ENCODE measurements at places on chromosomes 6 and 20. TPM values are rescaled to one million over a fixed set of nuclear protein-coding genes. Genes with fewer than 3 reads are reported as not detected.

DNA sequence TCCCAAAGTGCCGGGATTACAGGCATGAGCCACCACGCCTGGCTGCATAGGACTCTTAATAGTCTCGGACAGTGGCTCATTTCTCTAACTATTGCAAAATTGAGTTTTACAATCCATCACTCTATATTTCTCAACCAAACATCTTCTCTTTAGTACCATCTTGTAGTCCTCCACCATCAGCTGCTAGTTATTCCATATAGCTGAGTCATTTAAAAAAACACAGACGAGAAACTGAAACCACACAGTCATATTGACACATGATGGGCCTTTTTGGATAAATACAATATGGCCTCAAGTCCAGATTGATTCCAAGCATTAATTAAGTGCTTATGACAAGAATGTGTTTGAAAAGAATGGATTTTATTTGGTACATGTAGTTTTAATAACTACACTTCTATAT, 599.1 kb downstream of the MEI4 start:
- no peak for DNase-seq
- H3K4me1 ChIP-seq, result peaks cover 7% of the 10 kb centered on the region
- H3K27me3 ChIP-seq, result no peaks in the 10 kb centered on the region
- no peak overlapping the region for H3K4me3 ChIP-seq
- no peaks in the 10 kb centered on the region for H3K36me3 ChIP-seq

DNA sequence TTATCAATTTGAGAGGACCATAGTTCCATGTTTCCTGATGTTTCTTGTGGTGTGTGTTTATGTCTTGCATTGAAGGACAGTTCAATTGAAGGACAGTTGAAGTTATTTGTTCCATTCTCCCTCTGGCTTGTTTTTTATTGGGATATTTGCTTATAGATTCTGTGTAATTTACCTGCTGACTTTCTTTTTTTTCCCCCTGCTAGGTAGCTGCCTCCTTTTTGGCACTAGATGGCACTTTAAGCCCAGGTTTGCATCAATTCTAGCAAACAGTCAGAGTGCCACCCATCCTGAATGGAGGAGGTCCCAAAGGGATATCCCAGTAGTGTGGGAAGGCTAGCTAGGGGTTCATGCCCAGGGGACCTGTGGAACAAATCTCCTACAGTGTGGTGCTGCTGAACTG, 78.1 kb downstream of the CFAP61 start:
- H3K4me3 ChIP-seq, result no peak overlapping the region
- H3K27me3 ChIP-seq, result peaks cover 4% of the 10 kb centered on the region
- no peak for DNase-seq
- no peak overlapping the region for H3K27ac ChIP-seq

- H3K36me3 ChIP-seq, result no peaks in the 10 kb centered on the region
- H3K4me1 ChIP-seq, result peaks cover 34% of the 10 kb centered on the region
- peak overlapping the region; percentile 62 for H3K27ac ChIP-seq
- H3K4me3 ChIP-seq, result peak overlapping the region; percentile 19
- peak; percentile 62 for DNase-seq
- no peaks in the 10 kb centered on the region for H3K27me3 ChIP-seq
These were observed 38.7 kb downstream of the GSTA2 start for GRCh38 chr6:52724406-52725121.

DNA sequence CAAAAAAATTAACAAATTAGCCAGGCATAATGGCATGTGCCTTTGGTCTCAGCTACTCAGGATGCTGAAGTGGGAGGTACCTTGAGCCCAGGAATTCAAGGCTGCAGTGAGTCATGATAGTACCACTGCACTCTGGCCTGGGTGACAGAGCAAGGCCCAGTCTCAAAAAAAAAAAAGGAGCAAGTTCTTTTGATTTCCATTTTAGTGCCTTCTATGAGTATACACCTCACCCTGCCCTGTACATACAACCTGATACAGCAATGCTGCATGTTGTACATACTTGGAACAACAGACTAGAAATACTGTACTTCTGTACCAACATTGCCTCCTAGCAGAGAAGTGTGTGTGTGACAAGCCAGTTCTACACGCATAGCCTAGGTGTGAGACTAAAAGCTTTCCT, 97.3 kb upstream of the CARMIL1 start:
- H3K27me3 ChIP-seq, result no peaks in the 10 kb centered on the region
- H3K27ac ChIP-seq, result no peak overlapping the region
- no peaks in the 10 kb centered on the region for H3K36me3 ChIP-seq
- DNase-seq, result peak; percentile 25

DNA sequence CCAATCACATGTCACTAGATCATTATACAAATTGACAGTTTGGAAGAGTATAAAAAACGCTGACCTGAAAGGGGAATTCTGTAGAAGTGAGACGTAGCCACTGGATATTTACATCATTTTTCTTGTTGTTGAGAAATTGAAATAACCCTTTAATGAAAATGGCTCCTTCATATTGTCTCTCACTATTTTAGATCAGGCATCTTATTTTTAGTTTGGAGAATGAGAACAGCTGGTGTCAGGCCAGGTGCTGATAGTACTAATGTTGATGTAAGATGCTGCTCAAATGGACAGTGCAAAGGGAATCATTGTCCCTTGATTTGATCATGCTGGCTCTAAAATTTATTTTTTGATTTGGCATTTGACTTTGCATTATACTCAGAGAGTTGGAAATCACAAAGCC, 17.4 kb downstream of the NKAIN2 start:
- DNase-seq, result no peak
- H3K27me3 ChIP-seq, result no peaks in the 10 kb centered on the region
- H3K27ac ChIP-seq, result no peak overlapping the region

- H3K4me1 ChIP-seq, result no peaks in the 10 kb centered on the region
- no peak for DNase-seq
- H3K27me3 ChIP-seq, result no peaks in the 10 kb centered on the region
- H3K27ac ChIP-seq, result no peak overlapping the region
These were observed 14.8 kb upstream of the ADGB start for GRCh38 chr6:146583966-146584365.

DNA sequence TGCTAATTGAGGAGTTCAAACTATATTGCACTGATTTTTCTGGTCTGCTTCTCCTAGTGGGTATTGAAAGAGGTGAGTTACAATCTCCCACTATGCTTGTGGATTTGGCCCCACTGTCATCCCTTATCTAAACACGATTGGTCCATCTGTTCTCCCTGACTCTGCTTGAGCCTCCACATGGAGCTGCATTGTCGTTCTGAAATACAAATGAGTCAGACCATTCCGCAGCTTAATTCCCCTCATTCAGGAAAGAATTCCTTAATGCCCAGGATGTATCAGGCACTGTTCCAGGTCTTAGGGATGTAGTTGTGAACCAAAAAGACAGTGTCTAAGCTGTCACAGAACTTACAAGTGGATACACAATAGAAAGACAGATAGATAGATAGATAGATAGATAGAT, 461.9 kb downstream of the QKI start:
- H3K36me3 ChIP-seq, result no peaks in the 10 kb centered on the region
- no peak for DNase-seq
- peaks cover under 1% of the 10 kb centered on the region for H3K27me3 ChIP-seq
- no peak overlapping the region for H3K27ac ChIP-seq
- H3K4me3 ChIP-seq, result no peak overlapping the region
- H3K4me1 ChIP-seq, result peaks cover 30% of the 10 kb centered on the region

GRCh38 chr6:48068278-48069251, 42.4 kb downstream of the PTCHD4 start:
- H3K36me3 ChIP-seq, result no peaks in the 10 kb centered on the region
- peaks cover 25% of the 10 kb centered on the region for H3K4me1 ChIP-seq
- no peak for DNase-seq
- H3K27me3 ChIP-seq, result peaks cover 2% of the 10 kb centered on the region

- peaks cover 3% of the 10 kb centered on the region for H3K27me3 ChIP-seq
- H3K4me3 ChIP-seq, result peak overlapping the region; percentile 96
- DNase-seq, result peak; percentile 23
These were observed 782 bp downstream of the MAP3K5 start for GRCh38 chr6:136791296-136792094.

DNA sequence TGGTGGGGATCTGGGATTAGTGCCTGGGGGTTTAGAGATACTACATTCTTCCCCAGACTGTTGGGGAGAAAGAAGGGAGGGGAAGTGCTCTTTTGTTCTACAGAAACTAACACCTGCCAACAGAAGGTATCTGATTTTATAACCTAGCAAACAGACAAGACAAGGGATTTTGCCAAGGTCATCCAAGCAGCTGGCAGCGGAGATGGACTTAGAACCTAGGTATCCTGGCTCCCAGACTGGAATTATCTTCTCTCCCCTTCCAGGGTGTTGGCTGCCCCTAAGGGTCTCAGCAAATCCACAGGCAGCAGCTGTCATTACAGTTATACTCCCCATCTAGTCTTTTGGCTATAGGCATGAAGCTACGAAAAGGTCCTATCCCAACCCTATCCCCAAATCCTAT, 8.4 kb downstream of the SDC4 start:
- peaks cover 3% of the 10 kb centered on the region for H3K27me3 ChIP-seq
- H3K27ac ChIP-seq, result peak overlapping the region; percentile 99
- no peak overlapping the region for H3K4me3 ChIP-seq
- peaks cover 98% of the 10 kb centered on the region for H3K4me1 ChIP-seq
- H3K36me3 ChIP-seq, result peaks cover 45% of the 10 kb centered on the region

DNA sequence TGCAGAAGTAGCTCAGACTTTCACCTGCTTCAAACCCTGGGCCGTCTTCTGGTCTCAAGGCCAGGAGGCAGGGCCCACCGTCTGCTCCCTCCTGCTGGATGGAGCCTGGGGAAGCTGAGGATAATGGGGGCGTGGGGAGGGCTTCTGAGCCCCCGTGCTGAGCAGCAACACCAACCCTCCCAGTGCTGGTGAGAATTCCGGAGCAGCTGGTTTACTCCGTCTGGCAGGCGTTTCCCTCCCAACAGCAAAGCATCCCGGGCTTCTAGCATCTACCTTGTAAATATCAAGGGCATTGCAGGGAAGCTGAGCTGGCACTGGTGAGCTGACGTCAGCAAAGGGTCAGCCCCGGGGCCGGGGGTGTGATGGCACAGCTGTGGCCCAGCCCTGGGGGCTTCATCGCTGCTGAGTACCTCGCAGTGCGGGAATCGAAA, 16.8 kb upstream of the CHRNA4 start:
- no peak overlapping the region for H3K27ac ChIP-seq
- no peak for DNase-seq
- H3K36me3 ChIP-seq, result no peaks in the 10 kb centered on the region
- H3K27me3 ChIP-seq, result peaks cover 9% of the 10 kb centered on the region
- H3K4me1 ChIP-seq, result no peaks in the 10 kb centered on the region

DNA sequence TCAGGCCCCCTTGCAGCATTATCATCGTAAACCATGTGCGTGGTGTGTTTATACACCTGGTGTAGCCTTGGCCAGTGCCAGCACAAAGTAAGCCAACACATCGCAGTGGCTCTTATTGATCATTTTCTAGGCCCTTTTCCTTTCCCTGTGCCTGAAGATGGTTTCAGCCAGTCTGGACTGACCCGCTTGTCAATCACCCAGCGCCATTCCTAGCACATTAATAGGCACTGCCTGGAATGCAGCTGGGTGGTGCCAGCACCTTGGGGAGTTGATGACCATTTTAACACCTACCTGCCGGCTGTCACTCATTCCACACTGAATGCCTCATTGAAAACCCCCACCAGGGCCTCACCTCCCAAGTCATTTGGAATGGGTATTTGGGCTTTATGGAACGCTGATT, 4.9 kb upstream of the UQCC2 start:
- peaks cover 20% of the 10 kb centered on the region for H3K27me3 ChIP-seq
- no peak overlapping the region for H3K4me3 ChIP-seq
- no peak for DNase-seq
- H3K4me1 ChIP-seq, result peaks cover 14% of the 10 kb centered on the region
- no peak overlapping the region for H3K27ac ChIP-seq
- no peaks in the 10 kb centered on the region for H3K36me3 ChIP-seq

DNA sequence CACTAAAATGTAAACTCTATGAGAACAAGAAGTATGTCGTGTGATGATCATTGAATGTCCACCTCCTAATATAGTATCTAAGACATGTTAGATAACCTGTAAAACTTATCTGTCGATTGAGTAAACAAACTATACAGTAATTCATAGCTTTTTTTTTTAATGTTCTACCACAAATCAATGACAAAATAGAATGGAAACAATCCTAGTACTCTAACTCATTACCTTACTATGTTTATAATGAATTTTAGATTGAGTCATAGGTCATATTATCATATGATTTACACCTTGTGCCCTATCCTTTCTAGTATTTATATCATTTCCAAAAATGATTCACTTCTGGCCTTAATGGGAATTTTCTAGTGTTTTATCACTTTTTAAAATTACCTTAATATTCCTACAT, 6.1 kb downstream of the VTA1 start:
- H3K4me1 ChIP-seq, result peaks cover 84% of the 10 kb centered on the region
- no peaks in the 10 kb centered on the region for H3K27me3 ChIP-seq
- peaks cover 28% of the 10 kb centered on the region for H3K36me3 ChIP-seq

DNA sequence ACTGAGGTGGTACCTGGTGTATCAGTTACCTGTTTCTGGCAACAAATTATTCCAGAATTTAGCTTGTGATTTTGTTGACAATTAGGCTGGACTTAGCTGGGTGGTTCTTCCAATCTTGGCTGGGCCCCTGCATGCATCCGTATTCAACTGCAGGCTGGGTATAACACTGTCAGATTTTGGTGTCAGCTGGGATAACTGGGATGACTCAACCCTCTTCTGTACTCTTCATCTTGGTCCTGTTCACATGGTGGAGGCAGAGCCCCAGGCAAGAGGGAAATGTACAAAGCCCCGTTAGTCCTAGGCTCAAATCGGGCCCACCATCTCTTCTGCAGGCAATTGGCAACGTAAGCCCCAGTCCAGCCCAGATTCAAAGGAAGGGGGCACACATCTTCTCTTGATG, 89.2 kb downstream of the PHACTR3 start:
- no peak overlapping the region for H3K27ac ChIP-seq
- H3K4me3 ChIP-seq, result no peak overlapping the region
- peaks cover 3% of the 10 kb centered on the region for H3K36me3 ChIP-seq
- no peaks in the 10 kb centered on the region for H3K4me1 ChIP-seq
- DNase-seq, result no peak

Gene BMP5
- not detected for total RNA-seq

Data from HFFc6 (cell line).